Stimulated activated CD4-positive, alpha-beta T cell treated with anti-CD3 and anti-CD28 coated beads, TNF-alpha, amount 100 ng/mL, for 24 hours (primary cell): ENCODE measurements at places on chromosomes 7 and 10.

DNA sequence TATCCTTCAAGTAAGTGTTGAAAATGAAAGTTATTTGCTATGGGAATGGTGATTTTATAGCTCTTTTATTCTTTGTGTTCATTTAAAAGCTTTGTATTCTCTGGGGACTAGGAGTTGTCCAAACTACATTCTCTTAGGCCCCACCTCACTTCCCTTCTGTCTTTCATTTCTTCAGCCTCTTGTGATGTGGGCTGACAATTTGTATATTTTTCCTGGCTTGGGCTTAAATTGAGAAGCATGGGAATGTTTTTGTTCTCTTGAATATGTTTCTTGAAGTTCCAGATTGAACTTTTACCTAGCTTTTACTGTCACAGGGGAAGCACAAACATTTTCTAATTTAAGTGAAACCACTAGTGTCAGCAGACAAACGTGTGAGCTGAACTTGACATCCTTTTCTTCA, 27.9 kb downstream of the BBS9 start:
- no peak for DNase-seq

DNA sequence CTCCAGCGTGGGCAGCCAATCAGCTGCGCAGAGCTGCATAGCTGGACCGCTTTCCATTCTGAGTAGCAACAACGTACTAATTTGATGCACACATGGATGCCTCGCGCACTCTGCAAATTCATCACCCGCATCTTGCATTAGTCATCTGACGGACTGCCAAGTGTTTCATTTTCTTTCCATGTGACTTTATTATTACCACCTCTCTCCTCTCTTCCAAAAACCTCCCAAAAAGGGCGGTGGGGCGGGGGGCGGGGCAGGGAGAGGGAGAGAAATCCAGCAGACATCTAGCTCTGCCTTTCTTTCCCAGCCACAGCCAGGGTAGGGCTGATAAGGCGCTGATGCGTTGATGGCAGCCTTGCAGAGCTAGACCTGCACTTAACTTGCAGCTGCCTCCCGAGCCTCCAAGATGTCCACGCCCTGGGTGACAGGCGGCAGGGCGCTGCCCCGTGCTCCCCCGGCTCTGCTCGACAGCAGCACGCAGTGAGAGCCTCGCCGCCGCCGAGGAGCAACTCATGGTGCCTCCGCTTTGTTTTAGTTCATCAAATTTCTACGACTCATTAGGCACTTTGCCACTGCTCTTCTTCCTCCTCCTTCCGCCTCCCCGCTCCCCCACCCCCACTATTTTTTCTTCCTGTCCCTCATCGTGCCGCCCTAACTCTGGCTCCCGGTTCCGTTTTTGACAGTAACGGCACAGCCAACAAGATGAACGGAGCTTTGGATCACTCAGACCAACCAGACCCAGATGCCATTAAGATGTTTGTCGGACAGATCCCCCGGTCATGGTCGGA, 147.3 kb downstream of the CELF2 start:
- peak; percentile 71 for DNase-seq

GRCh38 chr10:30435073-30435422, 1.1 kb downstream of the MAP3K8 start:
- no peak for DNase-seq

DNA sequence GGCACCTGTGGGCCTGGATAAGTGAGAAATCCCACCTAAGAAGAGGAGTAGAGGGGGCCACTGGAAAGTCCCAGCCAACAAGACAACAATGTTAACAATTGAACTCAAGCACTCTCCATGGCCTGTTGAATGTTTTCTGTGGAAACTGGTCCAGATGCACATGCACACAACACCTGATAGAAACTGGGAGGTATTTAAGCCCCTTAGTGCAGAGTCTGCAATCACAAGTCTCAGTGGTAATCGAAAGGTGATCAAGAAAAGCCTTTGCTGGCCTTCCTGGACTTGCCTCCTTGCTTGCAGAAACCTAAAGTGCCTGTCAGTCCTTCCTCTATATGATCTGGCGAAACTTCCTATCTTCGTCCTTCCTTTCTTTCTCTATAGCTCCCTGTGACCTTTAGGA, 30.6 kb upstream of the HNRNPH3 start:
- no peak for DNase-seq

- DNase-seq = peak; percentile 81
Measured at GRCh38 chr7:5596046-5596895, 172.6 kb upstream of the TNRC18 start.
